ENCODE measurements at places on chromosomes 2 and 18.
A peak's percentile ranks its signal among the peaks of the same experiment; 100 is the strongest.

- no peak for DNase-seq
These were observed 31.8 kb upstream of the FSHR start for GRCh38 chr2:49186050-49186648.

DNA sequence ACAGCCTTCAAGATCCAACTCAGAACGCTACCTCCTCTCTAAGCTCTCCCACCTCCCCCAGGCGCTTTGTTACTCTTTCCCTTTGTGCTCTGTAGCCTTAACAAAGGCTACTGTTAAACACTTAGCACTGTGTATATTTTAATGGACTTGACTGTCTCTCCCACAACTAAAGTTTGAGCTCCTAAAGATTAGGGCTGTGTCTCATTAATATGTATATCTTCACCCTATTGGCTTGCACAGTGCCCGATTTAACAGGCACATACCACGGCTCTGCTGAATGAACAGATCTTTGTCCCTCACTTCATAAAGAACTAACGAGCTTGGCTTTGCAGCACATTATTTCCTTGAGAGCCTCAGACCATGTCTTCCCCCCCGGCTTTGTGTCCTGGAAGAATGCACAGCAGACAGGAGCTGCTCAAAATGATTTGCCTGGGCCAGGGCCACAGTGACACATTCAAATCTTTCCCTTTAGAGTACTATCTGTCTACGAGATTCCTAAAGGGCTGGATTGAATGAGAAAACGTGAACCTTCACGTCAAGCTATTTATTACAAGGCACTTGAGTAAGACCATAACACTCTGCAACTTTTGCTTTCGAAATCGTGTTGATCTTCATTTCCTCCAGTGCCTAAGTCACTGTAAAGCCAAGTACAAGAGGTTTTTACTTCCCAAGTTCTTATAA, 22.1 kb downstream of the ABHD3 start:
- peak; percentile 68 for DNase-seq

DNA sequence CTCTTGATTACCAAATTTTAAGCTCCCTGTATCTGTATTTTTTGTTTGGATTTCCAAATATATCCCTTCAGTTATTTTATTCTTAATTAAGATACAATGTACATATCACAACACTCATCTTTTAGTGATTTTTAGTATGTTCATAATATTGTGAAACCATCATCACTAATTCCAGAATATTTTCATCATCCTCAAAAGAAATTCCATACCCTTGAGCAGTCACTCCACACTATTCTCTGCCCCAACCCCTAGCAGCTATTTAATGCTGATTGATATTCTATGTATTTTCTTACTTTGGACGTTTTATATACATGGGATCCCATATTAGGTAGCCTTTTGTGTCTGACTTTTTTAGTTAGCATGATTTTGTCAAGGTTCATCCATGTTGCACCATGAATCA, 127.4 kb upstream of the SLC8A1 start:
- DNase-seq = no peak

GRCh38 chr2:36373149-36373926, 17.8 kb downstream of the CRIM1 start:
- DNase-seq = no peak

DNA sequence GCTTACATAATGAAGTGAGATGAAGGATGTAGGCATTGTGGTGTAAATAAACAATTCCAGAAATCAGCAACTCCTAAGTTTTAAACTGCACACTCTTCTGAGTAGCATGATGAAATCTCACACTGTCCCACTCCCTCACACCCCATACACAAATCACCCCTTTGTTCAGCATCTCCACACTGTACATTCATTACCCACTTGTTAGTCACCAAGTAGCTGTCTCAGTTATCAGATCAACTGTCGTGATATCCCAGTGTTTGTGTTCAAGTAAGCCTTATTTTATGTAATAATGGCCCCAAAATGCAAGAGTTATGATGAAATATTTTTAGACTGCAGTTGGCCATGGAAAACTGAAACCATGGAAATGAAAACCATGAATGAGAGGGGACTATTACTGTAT, 135.7 kb downstream of the GRB14 start:
- no peak for DNase-seq

- DNase-seq = no peak
These were observed 408.2 kb upstream of the HS6ST1 start for GRCh38 chr2:128726911-128727310.

GRCh38 chr18:61474341-61474740, 141.1 kb downstream of the CDH20 start:
- DNase-seq = no peak

DNA sequence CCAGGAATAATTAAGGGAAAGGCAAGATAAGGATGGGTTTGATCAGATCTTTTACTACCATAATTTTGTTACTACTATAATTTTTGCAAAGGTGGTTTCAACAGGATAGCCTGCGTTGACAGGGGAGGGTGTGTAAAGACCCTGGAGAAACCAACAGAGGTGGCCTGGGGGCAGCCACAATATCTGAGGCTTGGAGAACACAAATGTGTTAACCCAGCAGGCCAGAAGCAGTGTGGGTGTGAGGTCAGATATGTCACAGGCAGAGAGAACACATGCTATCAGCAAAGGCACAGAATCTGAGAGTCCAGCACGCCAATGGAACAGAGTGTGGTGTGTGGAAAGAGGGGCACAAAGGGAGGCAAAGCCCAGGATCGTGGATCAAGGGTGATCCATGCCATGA, 399.4 kb upstream of the TRIB2 start:
- DNase-seq = no peak

- peak; percentile 75 for DNase-seq
These were observed 155.0 kb downstream of the ARHGAP15 start for GRCh38 chr2:143284087-143284675.

DNA sequence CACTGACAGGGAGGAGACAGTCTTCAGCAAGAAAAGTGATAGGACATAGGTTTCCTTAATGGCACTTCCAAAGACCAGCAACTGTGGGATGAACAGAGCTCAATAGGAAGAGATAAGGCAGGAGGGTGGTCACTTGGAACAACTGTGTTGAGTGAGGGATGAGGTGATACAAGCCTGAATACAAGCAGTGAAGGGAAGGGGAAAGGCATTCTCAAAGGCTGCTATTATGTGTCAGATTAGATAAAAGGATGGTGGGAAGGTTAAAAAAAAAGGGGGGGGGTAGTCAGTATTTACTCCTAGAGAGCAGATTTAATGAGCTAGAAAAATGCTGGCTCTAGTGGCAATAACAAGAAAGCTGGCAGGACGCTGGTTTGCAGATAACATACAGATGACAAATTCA, 25.7 kb downstream of the CCBE1 start:
- peak; percentile 5 for DNase-seq

DNA sequence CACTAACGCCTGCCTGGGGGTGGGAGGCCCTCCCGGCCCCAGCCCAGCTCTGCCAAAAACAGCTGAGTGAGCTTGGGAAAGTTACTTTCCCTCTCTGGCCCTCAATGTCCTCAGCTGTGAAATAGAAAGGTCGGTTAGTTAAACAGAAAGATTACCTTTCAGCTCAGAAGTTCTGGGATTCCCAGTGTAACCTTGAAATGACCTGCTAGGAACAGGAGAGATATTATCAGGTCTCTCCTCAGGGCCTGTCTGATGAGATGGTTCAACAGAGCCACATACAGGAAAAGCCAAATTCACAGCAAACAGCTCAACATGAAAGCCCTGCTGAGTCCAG, 68.8 kb downstream of the LBH start:
- DNase-seq = no peak

DNA sequence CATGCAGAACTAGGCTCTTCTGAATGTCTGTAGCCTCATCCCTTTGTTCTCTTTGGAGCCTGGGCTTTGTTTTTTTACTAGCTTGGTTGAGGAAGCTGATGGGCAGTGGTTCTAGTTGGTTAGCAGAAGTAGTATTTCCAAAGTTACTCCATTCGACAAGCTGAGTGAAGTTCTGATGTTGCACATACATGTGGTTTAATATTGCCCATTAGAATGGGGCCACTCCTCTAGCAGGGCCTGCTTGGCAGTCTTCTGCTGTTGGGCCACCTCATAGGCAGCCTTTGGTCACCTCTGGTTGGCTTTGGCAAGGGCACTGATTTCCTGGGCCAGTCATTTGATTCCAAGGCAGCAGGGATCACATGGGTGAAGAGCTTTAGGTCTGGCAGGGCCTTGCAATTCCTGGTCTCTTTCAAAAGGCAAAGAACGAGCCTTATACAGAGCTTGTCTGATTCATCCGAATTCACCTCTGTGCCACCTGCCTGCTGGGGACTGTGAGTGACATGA, 2.5 kb downstream of the RPIA start:
- no peak for DNase-seq

DNA sequence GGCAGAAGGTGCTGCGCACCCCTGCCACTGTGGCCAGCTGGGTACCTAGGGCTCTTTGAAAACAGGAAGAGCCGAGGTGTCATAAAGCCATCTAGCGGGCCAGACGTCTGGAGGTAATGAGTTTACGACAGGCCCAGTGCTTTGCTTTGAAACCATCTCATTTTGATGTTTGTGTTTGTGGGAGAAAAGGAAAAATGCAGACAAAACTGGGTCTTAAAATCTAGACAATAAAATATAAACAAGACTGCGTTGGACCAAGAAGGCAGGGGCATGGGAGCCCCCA, 3.2 kb downstream of the HOXD9 start:
- DNase-seq = no peak

DNA sequence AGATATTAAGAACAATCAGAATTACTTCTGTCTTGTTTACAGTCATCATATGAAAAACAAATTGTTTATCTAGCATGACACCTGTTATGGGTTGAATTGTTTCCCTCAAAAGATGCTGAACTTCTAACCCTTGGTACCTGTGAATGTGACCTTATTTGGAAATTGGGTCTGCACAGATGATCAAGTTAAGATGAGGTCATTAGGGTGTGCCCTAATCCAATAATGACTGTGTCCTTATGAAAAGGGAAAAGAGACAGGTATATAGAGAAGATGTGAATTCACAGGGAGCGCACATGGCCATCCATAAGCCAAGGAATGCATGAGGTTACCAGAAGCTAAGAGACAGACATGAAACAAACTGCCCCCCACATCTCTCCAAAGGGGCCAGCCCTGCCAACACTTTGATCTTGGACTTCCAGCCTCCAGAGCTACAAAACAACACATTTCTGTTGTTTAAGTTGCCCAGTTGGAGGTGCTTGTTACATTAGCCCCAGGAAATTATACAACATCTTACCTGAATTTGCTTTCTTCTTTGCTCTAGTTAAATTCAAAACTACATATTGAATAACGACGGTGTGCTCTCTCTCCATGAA, 2.3 kb upstream of the HPCAL1 start:
- DNase-seq = no peak

- no peak for DNase-seq
These were observed 17.0 kb downstream of the ANKRD29 start for GRCh38 chr18:23645568-23646175.

- no peak for DNase-seq
These were observed 29.4 kb downstream of the CERKL start for GRCh38 chr2:181627545-181627944.

DNA sequence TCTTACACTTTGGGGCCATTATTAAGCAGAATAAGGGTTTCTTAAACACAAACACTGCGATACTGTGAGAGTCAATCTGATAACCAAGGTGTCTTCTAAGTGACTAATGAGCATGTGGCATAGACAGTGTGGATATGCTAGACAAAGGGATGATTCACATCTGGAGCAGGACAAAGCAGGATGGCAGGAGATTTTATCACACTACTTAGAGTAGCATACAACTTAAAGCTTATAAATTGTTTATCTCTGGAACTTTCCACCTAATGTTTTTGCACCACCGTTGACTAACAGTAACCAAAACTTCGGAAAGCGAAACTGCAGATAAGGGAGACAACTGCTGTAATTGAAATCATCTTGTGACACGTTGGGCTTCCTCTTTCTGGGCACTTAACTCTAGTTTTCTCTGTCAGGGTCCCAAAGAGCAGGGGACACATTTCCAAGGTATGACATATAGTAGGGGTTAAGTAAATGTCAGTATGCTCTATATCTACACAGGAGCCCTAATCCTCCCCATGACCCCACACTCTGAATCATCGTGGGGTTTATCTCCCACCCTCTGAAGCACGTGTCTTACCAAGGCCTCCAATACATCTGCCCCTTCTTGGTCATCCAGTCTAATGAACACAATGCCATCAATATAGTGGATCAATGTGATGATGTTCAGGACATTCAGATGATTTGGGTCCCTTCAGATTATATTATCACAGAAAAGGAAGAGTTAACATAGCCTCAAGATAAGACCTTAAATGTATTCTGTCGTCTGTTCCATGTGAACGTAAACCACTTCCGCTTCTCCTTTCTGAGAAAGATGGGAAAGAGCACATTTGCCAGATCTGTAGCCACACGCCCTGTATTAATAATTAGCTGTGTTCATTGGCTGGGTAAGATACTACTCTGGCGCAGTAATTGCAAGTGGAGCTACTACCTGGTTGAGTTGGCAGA, 78.7 kb downstream of the FTCDNL1 start:
- DNase-seq = no peak

- no peak for DNase-seq
These were observed 231.9 kb downstream of the PTGR3 start for GRCh38 chr18:74977041-74977440.

- DNase-seq = no peak
These were observed 4.0 kb upstream of the NOP58 start for GRCh38 chr2:202261531-202261930.

GRCh38 chr2:137928547-137929518, 35.4 kb upstream of the HNMT start:
- DNase-seq = no peak

DNA sequence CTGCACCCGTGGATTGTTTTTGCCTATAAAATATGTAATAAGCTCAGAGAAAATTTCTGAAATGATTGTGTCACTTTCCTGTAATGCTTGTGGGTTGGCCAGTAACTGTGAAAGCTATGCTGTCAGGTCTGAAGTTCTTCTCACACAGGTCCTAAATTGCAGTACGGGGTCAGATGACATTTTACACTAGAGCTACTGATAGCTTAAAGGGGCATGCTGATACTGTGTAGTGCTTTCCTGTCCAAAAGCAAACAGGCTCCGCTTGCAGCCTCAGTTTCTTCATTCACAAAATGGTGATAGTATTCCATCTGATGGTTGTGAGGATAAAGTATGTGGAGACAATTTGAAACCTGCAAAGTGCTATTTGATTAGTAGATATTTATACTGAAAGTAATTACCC, 7.6 kb upstream of the FARSB start:
- no peak for DNase-seq

DNA sequence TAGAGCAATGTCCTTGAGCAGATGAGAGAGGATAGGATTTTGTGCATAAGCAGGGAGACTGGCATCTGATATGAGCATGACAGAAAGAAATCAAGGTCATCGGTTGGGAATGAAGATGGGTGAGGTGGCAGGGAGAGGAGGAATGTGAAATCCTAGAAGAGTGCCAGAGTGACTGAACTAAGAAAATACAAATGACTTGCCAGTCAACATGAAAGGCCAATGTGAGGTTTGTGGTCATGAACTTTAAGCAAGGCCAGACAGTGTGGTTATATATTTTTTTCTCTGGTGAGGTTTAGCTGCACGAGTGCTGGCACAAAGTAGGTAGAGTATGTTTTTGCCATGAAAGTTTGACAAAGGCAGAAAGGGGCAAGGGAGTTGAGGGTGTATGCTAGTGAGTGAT, 21.2 kb downstream of the QPCT start:
- no peak for DNase-seq

GRCh38 chr18:323253-323622, 55.4 kb upstream of the THOC1 start:
- no peak for DNase-seq
